DMS153 (cell line): ENCODE measurements at places on chromosomes 4 and X.
A peak's percentile ranks its signal among the peaks of the same experiment; 100 is the strongest.

- no peak for DNase-seq
These were observed 526.3 kb downstream of the SPRY1 start for GRCh38 chr4:123922847-123923246.

DNA sequence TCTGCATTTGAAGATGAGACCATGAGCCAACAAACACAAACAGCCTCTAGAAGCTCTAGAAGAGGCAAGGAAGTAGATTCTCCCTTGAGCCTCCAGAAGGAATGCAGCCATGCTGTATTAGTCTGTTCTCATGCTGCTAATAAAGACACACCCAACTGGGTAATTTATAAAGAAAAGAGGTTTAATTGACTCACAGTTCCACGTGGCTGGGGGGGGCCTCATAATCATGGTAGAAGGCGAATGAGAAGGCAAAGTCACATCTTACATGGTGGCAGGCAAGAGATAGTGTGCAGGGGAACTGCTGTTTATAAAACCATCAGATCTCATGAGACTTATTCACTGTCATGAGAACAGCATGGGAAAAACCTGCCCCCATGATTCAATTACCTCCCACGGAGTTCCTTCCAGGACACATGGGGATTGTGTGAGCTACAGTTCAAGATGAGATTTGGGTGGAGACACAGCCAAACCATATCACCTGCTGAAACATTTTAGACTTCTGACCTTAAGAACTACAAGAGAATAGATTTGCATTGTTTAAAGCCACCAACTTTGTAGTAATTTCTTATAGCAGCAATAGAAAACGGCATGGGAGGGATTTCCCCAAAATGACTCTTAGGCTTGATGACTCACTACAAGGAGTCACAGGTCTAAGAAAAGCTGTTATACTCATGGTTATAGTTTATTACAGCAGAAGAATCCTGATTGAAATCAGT lies 284.4 kb upstream of the SFRP2 start:
- DNase-seq, result no peak

GRCh38 chrX:31604629-31605221 lies 532.9 kb upstream of the FTHL17 start:
- no peak for DNase-seq

GRCh38 chrX:150543230-150544155 lies 24.9 kb upstream of the MTM1 start:
- DNase-seq, result no peak

DNA sequence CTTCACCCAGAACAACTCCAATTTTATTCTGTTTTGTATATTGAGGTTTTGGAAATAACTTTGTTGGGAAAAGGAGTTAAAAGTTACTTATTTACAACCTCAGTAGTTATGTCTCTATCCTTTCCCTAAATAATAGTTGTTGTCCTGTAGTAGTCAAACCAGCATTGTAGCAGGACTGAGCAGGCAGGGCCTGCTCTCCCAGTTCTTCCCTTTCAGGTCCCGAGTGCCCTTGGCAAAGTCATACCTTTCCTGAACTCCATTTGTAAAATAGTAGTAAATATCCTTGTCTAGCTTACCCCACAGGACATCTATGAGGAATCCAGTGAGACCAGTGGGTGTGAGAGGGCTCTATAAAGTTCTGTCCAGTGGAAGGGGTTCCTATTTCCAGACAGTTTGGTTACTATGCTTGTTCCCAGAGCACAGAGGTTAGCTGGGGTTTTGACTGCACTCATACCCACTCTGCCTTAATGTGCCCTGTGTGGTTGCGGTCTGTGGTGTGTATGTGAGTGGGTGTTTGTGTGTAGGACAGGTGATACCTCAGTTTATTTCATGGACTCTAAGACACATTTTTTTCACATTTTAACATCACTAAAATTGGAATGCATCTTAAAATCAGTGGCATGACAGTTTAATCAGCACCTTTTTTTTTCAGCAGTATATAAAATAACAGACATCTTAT lies 136.3 kb downstream of the AMMECR1 start:
- no peak for DNase-seq

DNA sequence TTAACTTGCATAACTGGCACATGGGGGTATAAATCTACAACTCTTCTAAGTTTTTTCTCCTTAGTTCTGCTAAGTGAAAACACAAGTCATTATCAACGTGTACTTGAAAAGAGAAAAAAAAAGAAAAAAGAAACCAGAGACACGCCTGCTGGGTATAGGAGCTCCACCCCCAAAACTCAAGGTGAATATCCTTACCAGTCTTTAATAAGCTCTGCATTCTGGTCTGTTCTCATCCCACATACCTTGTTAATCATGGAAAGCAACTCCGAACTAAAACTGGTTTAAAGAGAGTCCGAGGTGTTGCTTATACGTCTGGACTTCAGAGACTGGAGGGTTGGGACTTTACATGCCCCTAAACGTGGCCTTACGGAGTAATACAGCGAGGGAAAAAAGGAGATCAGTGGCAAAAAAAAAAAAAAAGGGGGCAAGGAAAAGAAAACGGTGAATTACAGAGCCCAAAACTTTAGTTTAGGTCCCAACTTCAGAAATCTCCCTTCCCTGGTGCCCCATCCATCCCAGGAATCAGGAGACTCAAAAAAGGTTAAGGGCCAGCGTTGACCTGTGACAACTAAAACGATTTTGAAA lies 1.0 kb downstream of the PGRMC2 start:
- DNase-seq, result peak; percentile 9

DNA sequence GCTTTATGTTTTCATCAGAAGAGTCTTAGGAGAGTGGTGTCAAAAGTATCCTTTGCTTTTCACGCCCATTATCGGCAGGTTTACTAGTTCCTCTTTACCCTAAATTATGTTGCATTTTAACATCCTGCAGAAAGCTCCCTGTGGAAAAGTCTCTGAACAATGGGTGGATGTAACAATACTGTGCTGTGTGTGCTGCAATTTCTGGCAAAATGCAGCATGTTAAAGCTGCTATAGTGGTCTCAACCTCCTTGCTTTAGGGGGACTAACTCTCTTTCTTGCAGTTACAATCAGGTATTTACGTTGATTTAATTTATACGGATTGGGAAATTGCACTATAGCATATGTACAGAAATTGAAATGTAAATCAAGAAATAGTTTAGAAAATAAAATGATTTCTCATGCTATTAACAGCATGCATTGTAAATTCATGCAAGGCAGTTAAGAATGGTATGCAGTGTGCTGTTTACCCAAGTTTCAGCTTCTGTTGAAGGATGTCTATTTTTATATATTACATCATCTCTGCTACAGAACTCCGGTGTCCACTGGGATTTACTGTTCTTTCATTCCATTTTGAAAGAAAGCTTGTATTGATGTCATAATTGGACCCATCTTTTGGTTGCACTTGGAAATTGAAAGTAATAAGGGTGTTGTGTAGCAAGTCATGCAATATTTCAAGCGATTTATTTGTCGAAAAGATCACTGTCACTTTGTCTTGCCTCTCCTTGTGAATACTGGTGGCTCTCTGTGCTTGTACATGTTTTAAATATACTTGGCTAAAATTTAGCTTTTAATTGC lies 145.7 kb downstream of the RAPGEF2 start:
- peak; percentile 60 for DNase-seq

DNA sequence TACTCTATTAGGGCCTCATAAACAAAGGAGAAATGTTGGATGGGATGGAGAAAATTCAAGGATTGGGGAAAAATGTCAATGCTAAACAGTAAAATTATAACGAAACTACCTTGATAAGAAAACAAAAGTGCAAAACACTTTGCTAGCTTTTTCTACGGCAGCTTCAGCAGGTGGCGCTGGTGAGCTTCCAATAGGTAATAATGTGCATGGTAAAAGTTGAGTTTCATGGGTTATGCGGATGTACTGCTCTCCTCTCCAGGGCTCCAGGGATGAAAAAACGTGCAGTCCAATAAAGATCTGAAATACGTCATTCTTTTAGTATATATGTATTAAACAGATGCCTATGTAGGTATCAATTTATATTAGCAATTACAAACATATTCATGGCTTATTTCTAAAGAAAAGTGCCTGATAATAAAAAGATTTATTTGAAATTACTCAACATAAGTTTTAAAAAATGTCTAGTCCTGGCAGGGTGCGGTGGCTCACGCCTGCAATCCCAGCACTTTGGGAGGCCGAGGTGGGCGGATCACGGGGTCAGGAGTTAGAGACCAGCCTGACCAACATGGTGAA lies 239.6 kb downstream of the GRXCR1 start:
- DNase-seq, result peak; percentile 42

- no peak for DNase-seq
These were observed 14.0 kb downstream of the BBS12 start for GRCh38 chr4:122746485-122746965.

- no peak for DNase-seq
These were observed 132.6 kb upstream of the RPS6KA6 start for GRCh38 chrX:84320614-84321013.

DNA sequence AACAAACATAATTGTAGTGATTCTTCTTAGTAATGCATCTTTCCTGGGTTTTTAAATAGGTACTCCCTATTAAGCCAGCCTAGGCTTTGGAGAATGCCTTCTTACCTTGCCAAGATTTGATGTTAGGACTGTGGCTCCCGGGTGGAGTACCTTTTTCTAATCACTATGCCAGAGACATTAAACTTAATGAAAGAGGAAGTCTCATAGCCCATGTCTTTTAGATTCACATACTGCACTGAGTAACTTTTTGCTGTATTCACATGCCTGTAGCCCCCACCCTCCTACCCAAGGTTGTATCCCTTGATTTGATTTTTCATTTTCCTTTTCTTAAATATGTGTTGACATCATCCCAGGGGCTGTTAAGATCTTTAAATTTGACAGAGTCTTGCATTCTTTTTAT lies 104.2 kb upstream of the TLR2 start:
- no peak for DNase-seq

- DNase-seq, result peak; percentile 96
These were observed 825 bp upstream of the RASGEF1B start for GRCh38 chr4:81472281-81473182.

- DNase-seq, result no peak
These were observed 12.6 kb downstream of the BCOR start for GRCh38 chrX:40085102-40085551.

- DNase-seq, result no peak
These were observed 84.2 kb downstream of the CNOT6L start for GRCh38 chr4:77734928-77735327.

DNA sequence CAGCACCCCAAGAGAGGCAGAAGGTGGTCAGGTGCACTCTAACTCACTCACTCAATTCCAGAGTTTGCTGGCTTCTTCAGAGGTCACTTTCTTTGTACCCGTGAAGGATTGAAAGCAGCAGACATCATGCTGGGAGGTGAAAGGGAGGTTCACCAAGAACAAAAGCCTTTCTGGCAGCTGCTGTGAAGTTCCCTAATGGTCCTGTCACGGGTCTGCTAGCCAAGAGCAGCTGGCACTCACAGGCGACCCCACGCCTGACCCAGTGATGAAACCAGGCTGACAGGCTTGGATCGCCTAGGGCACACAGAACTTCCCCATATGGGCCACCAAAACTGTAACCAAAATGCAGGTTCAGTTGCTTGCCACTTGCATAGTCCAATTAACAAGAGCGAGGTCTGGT lies 11.8 kb downstream of the NUDT11 start:
- DNase-seq, result no peak
